ENCODE measurements at places on chromosomes 16 and 17.

- DNase-seq, result no peak
These were observed 1.1 kb upstream of the TPPP3 start for GRCh38 chr16:67394155-67395104.

- no peak for DNase-seq
These were observed 101.4 kb upstream of the ZFHX3 start for GRCh38 chr16:73149334-73149733.

GRCh38 chr16:24929409-24929808 is 83.6 kb downstream of the SLC5A11 start:
- DNase-seq, result no peak

DNA sequence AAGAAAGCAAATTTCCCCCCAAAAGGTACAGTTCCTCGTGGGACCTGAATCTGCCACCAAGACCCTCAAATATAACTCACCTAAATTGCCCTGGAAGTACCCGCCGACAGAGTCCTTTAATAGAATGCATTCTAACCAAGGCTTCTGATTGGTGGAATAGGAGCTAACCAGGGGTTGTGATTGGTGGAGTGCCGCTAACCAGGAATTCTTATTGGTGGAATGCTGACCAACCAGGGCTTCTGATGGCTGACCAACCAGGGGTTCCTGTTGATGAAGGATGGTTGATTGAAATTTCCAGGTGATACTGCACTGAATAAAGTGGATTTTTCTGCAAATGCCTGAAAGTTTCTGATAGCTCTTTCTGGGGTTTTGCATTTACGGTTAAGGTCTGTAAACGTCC is 6.5 kb downstream of the TFAP4 start:
- no peak for DNase-seq

DNA sequence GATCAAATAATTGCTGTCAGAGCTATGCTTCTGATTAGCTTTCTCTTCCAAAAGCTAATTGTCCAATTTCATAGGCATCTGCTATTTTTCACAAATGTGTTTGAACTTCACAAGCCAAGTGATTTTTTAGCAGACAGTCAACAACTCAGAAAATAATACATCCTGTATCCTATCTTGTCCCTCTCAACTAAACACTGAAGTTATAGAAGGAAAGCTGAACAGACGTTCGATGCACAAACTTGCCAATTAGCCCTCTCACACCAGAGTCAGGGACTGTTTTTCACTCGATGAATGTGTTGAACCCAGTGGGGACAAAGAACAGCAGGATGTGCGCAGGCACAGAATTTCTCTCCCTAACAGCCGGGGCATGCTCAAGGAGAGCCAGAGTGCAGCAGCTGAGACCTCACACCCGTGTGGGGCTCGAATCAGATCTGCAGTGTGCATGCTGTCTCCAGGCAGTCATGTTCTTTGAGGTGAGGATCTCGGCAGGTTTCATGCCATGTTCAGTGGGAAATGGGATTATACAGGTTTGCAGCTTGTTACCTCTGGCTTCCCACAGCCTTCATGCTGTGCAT is 246.7 kb upstream of the SDK2 start:
- DNase-seq, result no peak

DNA sequence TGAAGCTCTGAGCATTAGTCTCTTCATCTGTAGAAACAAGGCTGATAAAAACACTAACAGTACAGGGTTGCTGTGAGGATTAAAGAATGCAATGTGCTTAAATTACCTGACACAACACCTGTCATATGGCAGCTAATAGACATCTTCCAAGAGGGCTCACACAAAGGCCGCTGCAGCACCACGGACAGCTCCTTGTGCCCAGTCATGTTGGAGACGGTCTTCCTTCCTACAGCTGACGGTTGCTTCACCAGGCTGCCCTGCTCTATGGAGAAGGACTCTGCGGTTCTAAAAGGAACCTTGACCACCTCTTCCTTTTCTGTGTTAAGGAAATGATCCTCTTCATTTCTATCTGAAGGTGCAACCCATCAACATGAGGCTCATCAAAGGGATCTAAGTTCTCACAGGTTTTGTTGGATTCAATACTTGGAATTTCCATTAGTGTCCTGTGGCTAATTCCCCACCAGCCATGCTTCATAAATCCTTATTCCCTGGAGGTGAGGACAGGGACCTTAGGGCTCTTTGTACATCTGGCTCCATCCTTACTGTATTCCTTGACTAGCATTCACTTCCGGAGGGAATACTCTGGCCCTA is 138.9 kb upstream of the CES5A start:
- no peak for DNase-seq

DNA sequence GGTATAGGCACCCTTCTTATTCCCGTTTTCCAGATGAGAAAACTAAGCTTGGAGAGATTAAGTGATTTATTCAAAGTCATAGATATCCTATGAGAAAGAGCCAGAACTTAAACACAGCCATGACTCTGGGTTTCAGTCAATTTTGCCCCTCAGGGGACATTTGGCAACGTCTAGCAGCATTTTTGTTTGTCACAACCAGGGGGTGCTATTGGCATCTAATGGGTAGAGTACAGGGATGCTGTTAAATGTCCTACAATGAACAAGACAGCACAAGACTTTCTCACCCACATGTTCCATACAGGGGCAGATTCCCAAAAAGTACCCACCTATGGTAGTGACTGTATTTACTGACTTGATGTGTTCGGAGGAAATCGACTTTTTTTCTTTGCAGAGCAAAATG is 4.8 kb upstream of the SHISA9 start:
- DNase-seq, result peak; percentile 5

DNA sequence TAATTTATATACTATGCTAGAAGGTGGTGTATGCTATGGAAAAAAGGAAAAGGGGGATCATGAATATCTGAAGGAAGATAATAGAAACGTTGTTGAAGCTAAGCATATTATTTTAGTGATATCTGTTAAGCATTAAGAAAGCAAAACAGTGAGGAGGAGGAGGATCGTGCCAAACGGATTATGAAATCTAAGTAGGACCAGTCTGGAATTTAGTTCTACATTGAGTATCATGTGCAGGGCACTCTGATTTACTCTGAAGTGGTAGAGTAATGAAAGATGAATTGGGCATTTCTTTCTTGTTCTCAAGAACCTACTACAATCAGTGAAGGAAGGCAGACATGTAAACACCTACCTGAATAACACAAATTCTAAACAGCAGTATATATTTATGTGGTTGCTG is 195.3 kb downstream of the CYB561 start:
- no peak for DNase-seq

DNA sequence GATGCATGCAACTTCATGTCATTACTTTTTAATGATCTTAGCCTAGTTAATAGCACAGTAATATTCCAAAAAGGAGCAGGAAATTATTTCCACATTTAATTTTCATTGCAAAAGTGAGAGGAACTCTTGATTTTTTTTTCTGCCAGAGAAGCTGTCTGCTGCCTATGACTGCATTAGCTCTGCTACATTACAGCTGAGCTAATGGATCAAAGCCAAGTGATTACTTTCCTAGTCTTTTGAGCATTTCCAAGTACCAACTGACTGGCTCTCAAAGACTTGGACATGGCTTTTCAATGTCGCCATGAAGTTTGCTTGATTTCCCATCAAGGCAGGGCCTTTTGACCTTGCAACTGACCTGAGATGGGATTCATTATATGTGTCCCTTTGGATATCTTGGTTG is 356.6 kb upstream of the XYLT1 start:
- DNase-seq, result no peak

- no peak for DNase-seq
These were observed 39.3 kb upstream of the SSTR5 start for GRCh38 chr16:1033128-1033679.

DNA sequence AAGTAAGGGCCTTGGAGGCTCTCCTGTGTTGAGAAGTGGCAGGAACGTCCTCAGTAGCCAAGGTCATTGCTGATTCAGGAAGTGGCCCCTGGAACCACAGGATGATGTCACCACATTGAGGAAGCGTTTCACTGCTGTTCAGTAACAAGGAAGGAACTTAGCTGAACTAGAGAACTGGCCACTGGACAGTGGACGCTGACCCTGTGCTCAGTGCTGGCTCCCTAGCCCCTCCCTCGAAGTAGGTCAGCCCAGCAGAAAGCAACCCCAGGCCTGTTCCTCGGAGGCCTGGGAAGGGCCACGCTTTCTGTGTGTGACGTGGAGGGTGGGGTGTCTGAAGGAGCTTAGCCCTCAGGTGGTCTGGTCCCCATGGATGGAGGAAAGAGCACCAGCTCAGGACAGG is 58.3 kb downstream of the B9D1 start:
- no peak for DNase-seq

- no peak for DNase-seq
These were observed 61.6 kb downstream of the MRTFB start for GRCh38 chr16:14132696-14133048.

DNA sequence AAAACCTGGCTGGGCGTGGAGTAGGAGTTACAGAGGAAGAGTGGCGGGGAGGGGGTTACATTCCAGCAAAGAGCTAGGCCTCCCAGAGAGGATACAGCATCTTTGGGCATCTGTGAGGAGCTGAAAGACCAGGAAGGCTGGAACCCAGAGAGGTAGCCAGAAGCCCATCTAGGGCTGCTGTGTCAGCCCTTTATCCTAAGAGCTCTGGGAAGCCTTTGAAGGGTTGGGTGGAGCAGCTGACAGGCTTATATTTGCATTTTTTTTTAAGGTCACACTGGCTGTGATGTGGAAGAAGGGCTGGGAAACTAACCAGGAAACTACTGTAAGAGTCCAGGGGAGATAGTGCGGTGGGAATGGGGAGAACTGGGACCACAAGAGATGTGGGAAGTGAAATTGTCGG is 6.8 kb upstream of the CNOT1 start:
- no peak for DNase-seq

DNA sequence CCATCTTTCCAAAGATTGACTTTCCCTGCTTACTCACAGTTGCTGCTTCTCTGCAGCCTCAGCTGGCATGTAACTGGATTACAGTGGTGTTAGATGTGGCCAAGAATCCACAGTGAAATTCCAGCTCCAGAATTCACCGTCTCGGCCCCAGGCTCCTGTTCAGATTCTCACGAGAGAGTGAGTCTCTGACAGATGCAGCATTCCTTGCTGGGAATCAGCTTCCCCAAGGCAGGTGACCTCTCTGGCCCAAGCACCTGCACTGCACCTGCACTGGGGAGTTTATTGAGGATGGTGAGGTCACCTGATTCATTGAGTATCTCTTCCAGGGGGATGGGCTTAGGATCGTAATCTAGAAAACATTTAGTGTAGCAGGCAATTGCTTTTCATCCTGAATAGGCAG is 600.5 kb upstream of the RBFOX1 start:
- DNase-seq, result no peak
